ENCODE measurements at places on chromosomes 1 and 21.

GRCh38 chr21:37467082-37467481, 100.5 kb downstream of the DYRK1A start:
- DNase-seq, result no peak

DNA sequence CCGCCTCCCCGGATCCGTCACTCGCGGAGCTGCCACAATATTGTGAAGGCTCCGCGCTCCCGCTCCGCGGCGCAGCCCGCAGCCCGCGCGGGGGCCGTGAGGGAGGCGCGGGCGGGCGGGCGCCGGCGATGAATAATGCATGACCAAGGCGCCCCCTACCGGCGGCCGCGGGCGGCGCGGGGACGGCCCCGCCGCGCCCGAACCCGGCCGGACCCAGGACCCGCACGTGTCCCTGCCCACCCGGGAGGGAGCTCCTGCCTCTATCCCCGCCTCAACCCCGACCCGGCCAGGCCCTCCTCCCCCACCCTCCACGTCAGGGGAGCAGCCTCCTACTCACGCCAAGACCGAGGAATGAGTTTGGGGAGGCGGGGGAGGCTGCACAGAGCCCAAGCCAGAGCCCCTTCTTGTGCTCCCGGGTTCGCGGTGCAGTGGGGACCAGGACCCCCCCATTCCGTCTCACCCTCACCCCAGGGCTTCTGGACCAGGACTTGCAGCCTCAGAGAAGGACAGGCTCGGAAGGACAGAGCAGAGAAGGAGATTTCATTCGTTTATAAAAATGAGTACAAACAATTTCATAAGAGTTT, 70.8 kb upstream of the CASZ1 start:
- DNase-seq, result peak; percentile 60

- DNase-seq, result no peak
Observed at GRCh38 chr1:228131766-228132165, 8.3 kb upstream of the GUK1 start.

- no peak for DNase-seq
Observed at GRCh38 chr1:51359879-51360278, 29.5 kb upstream of the TTC39A start.

GRCh38 chr1:147377263-147378246, 135.1 kb downstream of the CHD1L start:
- no peak for DNase-seq

GRCh38 chr1:17339521-17339920, 31.5 kb downstream of the PADI4 start:
- no peak for DNase-seq

DNA sequence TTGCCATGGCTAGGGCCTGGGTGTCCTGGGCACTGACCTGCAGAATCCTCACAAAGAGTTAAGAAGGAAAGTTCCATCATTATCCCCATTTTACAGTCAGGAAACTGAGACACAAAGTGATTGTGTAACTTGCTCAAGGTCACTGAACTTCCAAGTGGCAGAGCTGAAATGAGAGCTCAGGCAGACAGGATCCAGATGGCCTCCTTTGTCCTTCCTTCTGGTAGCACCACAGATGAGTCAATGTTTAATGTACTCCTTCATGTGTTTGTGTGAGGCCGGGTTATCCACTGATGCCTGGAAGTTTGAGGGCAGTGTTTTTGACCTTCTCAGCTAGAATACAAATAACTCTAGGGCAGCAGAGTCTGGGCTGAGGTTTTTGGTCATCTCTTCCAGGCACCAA, 207.0 kb downstream of the TNR start:
- DNase-seq, result no peak

GRCh38 chr1:52640697-52641096, 7.7 kb downstream of the SHISAL2A start:
- no peak for DNase-seq

- DNase-seq, result no peak
Observed at GRCh38 chr1:65827346-65827745, 34.7 kb downstream of the PDE4B start.

DNA sequence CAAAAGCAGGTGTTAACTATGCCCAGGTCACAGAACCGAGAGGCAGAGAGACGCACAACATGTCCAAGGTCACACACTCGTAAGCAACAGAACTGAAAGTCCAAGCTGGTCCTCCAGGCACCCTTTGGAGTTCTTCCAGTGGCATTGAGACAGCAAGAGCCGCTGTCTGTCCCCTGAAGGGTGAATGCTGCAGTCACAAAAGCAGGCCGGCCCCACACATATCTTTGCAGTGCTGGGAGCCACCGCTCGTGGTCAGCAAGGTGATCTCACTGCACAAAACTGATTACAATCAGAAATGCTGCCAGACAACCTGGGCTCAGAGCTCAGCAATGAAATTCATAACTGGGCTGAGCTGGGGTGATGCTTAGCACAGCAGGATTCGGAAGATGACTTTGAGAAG, 47.4 kb upstream of the RAB4A start:
- no peak for DNase-seq

GRCh38 chr1:50929376-50929958, 30.6 kb downstream of the FAF1 start:
- DNase-seq, result no peak

DNA sequence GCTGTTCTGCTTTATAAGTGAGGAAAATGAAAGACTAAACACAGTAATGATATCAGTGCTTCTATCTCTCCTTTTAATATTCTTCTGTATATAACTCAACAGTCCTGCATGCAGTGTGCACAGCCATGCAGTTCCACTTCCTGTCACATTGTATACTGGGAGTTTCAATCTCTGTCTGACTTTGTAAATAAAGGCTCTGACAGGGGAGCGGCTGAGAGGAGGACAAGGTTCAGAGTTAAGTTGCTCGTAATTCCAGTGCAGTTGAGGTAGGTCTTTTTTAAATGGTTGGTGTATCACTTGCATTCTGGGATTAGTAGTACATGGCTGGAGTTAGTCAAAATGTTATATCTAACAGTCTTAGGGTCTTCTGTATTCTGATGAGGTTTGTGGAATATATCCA, 264.5 kb downstream of the OLFM3 start:
- DNase-seq, result no peak
